ENCODE measurements at places on chromosomes 2 and 18.

DNA sequence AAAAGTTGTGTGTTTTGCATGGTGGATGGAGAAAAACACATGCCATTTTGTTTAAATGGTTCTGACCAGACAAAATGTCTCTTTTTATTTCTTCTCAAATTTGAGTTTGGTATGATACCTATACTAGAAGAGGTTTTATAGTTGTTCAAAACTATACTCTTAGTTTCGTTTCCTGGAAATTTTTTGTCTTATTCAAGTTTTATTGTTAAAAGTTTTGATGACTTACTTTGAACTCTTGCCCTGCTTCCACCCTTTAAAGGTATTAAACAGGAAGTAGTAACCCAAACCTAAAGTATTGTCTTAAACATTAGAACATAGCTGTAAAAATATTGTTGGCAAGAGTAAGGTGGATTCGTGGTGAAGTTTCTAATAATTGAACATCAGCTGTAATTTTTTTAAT is 98.2 kb downstream of the BABAM2 start:
- no peak for DNase-seq

- DNase-seq, result no peak
Measured at GRCh38 chr18:49997558-49997957, 184.2 kb upstream of the ACAA2 start.

DNA sequence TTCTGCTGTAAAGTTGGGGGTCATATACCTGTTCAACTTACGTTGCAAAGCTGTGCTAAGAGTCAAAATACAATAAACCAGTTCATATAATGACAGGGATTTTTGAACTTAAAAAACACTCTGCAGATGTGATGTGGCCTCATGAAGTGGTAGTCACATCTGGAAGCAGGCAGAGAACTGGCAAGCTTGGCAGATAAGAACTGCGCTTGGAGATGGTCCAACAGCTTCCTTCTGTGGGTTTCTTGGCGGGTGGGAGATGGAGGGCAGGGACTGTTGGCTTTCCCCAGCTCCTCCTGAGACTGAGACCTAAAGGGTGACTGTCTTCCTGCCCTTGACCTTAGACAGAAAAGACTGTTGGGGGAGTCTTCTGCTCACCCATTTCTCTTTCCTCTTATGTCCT is 140.4 kb downstream of the CTIF start:
- no peak for DNase-seq

DNA sequence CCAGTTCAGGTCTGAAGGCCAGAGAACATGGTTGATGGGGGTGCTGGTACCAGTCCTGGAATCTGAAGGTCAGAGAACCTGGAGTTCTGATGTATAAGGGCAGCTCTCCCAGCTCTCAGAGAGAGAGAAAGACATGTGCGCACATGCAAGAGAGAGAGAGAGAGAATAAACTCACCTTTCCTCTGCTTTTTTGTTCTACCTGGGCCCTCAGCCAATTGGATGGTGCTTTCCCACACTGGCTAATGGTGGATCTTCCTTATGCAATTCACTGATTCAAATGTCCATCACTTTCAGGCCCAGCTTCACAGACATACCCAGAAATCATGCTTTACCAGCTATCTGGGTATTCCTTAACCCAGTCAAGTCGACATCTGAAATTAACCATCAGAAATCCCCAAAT is 377.7 kb upstream of the MEX3C start:
- DNase-seq, result no peak

- DNase-seq, result peak; percentile 20
Measured at GRCh38 chr2:888906-889566, 61.6 kb upstream of the SNTG2 start.

- no peak for DNase-seq
Measured at GRCh38 chr18:25497151-25497794, 145.3 kb upstream of the ZNF521 start.

- DNase-seq, result no peak
Measured at GRCh38 chr2:183034806-183035205, 3.5 kb downstream of the NCKAP1 start.

GRCh38 chr2:169073963-169074751 is 4.8 kb downstream of the DHRS9 start:
- no peak for DNase-seq

- DNase-seq, result peak; percentile 44
Measured at GRCh38 chr2:149082735-149083134, 44.2 kb downstream of the LYPD6B start.

DNA sequence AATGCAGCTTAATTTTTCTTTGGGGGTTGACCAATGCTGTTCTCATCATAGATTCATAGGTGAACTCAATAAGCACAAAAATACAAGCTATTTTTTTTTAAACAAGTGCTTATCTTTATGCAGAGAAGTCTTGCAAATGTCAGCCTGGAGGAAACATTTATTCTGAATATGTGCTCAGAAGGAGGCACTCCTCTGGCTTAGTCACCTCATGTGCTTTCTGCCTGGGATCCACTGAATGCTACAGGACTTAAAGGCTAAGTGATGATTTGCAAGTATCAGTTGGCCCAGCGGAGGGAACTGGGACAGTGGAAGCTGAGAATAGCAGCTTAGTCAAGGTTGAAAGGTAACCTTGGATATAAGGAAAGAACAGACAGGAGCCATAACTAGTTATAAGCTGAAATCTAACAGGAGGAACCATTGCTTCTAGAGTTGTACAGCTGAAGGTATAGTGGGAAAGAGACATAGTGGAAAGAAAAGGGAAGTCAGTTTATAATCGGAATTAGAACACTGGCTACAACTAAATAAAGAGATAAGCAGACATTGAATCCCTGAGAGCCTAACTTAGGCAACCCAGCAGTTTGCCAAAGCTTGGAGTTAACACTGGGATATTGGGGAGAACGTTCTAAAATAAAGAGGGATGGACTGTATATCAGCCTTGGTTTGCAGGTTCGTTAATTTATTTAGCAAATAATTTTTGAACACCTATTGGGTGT is 488.7 kb downstream of the SUCLG1 start:
- no peak for DNase-seq

GRCh38 chr2:125364192-125364983 is 1291.6 kb upstream of the GYPC start:
- no peak for DNase-seq

- DNase-seq, result no peak
Measured at GRCh38 chr18:76554547-76555222, 59.6 kb upstream of the ZNF516 start.

- no peak for DNase-seq
Measured at GRCh38 chr2:169573974-169574299, 272 bp upstream of the FASTKD1 start.

DNA sequence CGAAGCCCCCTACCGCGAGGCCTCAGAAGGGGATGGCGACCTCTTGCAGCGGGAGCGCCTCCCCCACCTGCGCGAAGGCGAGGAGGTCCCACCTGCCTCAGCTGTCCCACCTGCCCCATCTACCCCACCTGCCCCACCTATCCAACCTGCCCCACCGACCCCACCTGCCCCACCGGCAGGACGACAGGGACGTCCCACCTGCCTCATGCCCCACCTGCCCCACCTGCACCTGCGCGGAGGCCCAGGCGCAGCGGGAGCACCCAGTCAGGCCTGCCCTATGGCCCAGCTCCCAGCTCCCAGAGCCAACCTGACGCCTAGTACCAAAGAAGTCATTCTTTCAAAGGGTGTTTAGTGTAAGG is 489.1 kb upstream of the SMIM21 start:
- no peak for DNase-seq

DNA sequence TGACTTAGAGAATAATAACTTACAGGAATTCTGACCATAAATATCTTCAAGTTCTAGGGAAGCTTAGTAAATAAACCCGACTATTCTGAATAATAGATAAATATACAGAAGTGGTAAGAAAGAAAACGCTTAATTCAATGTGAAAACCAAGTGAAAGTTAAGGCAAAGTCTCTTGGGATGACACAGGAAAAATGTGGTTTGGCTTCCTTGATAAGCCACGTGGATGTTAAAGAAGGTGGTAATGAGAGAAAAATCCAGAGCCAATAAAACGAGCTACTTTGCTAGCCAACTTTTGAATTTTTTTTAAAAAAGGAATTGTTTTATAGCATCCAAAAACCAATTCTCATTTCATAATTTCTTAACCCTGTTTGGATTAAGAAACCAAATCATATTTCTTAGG is 166.2 kb upstream of the VRK2 start:
- no peak for DNase-seq

DNA sequence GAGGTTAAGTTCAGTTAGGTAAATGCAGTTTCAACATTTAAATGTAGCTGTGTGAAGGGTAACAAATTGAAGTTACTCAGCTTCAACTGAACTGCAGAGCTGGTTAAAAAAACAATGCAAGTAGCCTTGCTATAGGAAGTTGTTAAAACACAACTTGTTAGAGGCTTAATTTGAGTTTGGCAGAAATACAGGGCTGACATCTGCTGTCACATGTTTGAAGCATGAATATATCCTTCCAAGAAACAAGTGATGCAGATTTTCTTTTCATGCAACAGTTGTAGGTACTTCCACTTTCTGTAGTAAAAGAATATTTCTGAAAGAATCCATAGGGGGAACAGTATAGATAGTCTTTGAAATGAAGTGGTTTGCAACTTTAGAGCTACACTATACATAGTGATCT is 208.7 kb upstream of the RASGRP3 start:
- DNase-seq, result no peak

DNA sequence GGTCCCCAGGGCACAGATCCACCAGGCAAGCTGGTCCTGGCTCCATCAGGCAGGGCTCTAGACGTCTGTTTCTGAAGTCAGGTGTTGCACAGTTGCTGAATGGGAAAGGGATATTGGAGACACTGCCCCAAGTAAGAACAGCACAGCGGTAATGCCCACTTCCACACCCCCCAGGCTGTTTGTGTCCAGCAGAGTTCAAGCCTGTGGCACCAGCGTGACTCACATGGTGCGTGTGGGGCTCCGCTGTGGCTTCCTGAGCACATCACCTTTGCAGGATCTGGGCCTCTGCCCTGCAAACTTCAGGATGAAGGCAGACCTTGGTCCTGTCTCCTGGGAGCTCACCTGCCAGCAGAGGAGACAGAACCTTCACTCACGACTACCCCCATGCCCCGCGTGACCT is 203.3 kb downstream of the TFCP2L1 start:
- no peak for DNase-seq

DNA sequence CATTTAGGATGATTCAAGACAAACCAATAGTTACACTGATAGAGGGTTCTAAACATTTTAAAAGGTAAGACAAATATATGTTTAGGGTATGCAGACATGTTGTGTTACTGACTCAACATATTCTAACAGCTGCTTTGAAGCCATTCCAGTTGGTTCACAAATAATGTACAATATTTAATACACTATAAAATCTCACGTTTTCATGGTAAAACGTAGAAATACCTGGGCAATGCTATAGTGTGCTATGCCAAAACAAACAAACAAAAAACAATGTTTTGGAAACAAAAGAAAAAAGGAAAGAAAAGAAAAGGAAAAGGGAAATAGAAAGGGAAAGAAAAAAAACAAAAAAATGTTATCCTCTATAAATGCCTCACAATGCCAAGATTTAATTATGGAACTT is 277.1 kb downstream of the TCF4 start:
- no peak for DNase-seq

- DNase-seq, result no peak
Measured at GRCh38 chr2:54755641-54756326, 32.3 kb downstream of the EML6 start.

DNA sequence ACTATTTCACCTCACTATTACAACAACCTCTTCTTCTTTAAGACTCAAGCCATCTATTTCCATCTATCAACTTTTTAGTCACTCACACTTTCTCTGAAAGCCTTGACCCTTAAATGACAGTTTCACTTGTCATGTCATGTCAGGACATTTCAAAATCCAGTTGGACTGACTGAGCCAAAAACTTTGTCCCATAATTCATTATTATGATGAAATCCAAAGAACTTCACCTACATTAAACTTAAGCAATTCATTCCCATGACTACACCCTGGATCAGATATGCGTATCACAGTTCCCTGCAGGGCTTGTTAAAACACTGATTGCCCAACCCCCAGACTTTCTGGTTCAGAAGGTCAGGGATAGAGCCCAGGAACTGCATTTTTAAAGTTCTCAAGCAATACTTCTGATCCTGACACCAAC is 26.5 kb downstream of the LDAH start:
- DNase-seq, result no peak

DNA sequence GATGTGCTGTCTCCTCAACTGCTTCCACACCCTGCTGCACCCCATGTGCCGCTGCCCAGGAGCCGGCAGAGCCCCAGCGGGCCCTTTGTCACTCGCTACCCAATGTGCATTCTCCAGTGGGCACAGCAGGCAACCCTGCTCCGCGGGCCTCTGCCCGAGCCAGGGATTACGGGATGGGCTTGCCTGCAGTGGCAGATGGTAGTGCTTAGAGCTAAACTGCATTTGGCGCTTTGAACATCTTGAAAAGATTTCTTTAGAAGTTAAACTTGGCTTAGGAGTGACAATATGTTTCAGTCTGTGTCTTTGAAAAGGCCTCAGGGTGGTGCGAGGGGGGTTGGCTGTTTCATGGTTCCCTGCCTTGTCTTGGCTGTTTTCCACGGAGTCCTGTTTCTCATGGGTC is 84.0 kb upstream of the BOD1L2 start:
- DNase-seq, result peak; percentile 31

- peak; percentile 33 for DNase-seq
Measured at GRCh38 chr18:8177330-8178016, 431.8 kb upstream of the RAB12 start.

DNA sequence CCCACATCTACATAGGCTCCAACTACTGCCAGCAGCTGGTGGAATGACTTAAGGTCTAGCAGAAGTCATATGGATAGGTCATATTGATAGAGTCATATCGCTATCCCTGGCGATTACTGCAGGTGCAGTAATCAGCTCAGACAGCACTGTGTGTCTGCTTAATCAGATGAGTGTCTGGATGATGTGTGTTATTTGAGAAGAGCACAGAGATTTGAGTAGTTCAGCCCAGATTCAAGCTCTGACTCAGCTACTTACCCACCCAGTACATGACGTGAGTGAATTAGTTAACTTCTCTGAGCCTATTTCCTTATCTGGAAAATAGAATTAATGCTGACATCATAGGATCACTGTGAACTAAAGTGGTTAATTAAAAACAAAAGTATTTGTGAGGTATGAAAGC is 78.9 kb downstream of the EHD3 start:
- DNase-seq, result no peak

DNA sequence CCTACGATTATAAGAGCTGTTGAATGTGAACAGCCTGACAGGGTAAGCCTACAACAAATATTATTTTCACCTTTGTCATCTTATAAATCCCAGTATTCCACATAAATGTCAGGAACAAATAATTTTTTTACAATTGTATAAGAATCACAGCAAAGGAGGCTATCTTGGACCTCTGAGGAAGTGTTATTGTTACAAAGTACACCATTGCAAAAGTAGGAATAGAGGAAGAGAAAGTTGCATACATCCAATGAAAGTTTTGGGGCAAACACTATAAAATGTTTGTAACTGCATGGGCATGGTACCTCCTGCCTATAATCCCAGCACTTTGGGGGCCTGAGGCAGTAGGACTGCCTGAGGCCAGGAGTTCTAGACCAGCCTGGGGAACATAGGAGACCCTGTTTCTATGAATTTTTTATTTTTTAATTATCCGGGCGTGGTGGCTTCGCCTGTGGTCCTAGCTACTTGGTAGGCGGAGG is 715 bp upstream of the MEMO1 start:
- no peak for DNase-seq

All from H9 (cell line).